ENCODE measurements at places on chromosomes 1 and 21.

- DNase-seq = no peak
Measured at GRCh38 chr1:219020386-219020785, 153.3 kb upstream of the LYPLAL1 start.

DNA sequence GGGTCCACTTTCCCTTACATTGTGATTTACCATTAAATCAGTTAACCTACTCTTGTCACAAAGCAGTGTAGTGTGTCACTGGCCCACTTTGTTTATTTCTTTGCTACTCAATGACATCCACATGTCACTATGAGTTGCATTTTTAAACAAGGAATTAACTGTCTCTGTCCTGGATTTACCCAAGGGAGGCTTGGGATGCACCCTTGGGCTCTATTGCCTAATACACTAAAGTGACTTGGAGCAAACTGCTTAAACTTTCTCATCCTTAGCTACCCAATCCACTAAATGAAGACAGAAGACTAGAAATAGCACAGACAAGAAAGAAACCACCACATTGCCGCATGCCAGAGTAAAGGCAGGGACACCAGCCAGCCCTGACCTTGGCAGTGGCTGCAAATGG is 136.2 kb upstream of the TIAM1 start:
- DNase-seq = no peak

DNA sequence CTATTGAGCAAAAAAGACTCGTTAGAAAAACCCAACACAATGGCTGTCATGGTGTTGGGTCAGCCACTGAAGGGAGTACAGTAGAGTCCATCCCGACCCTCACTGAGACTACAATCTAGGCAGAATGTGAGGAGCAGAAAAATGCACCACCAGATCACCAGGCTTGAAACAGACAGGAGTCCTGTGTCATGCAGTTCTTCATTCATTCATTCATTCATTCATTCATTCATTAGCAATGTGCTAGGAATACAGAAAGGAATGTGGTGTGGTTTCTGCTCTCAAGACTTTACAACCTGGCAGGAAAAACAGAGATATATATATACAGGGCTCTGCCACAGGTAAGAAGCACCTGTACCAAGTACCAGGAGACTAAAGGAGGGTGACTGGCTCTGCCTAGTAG is 392.3 kb downstream of the OMA1 start:
- DNase-seq = no peak

GRCh38 chr1:41864471-41865040 is 54.2 kb downstream of the HIVEP3 start:
- DNase-seq = no peak

DNA sequence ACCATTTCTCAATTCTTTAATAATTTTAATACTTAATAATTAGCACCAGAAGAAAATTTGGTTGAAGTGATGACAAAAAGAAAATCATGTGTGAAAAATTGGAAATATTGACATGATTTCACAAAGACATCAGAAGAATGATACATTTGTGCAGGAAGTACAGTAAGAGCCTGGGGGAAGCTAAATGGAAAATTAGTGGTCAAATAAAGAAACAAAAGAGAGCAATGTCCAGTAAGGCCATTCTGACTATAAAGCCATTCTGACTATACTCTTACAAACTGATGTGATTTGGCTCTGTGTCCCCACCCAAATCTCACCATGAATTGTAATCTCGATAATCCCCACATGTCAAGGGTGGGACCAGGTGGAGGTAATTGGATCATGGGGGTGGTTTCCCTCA is 48.6 kb upstream of the KCNE1 start:
- DNase-seq = no peak

- DNase-seq = no peak
Measured at GRCh38 chr21:37455504-37455911, 88.9 kb downstream of the DYRK1A start.

DNA sequence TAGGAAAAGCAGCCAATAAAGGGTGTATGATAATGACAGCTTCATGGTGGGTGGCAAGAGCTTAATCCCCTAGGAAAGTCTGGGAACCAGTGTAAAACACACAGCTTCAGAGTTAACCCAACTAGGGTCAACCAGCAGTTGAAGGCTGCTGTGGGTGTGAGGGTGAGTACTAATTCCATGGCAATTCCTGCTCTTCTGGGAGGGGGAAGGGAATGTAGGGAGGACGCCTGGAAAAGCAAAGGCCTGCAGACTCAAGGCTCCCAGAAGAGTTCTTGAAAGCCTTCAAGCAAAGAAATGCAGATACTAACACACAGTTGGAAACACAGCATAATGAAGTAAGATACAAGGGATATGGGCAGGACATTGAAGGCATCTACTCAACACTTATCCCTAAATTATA is 28.1 kb downstream of the TTLL7 start:
- no peak for DNase-seq

- peak; percentile 76 for DNase-seq
Measured at GRCh38 chr1:19037659-19038058, 81.2 kb upstream of the IFFO2 start.

- DNase-seq = peak; percentile 70
Measured at GRCh38 chr1:95854457-95854856, 620.4 kb downstream of the RWDD3 start.

DNA sequence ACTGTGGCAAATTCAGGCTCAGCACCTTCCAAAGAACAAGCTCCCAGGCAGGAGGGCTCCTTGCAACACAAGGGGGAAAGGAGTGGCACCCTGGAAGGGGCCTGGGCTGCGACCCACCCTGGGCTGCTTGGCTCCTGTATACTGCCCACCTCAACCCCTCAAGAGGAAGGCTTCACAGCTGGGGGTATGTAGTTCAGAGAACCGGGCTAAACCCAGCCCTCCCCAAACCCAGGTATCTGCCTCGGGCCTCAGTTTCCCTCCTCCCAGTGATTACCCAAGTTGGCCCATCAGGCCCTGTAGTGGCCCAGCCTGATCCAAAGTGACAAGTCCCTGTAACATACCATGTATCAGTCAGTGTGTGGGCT is 7.5 kb downstream of the TENT5B start:
- no peak for DNase-seq

DNA sequence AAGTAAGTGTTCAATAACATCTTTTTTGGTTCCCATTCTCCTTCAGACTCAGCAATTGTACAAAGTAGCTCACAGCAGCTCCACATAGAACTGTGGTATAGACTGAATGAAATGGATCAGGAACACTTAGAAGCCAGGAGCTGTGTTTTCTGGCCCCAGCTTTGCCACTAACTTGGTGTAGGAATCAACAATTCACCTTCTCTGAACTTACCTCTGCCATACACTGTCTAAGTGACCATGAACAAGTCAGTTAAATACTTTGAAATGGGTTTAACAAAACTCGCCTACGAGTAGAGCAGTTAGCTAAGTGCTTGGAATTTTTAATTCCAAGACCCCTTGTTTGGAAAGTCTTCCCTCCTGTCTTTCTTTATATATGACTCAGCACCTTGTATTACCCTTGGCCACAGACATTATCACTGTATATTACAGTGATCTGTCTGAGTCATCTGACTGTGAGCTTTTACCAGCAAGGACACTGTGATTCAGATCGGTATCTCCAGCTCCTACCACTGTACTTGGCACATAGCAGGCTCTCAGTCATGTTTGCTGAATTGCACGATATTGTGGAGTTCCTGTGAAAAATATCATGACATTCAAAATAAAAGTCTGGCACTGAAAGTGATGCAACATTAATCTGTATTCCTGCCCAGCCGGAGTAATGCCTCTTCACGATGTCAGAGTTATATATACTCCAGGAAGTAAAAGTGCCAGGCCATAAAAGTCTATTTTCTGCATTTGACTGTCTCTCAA is 101.7 kb upstream of the BEND5 start:
- no peak for DNase-seq

GRCh38 chr21:35400233-35400939 is 351.3 kb upstream of the RUNX1 start:
- DNase-seq = peak; percentile 15

GRCh38 chr1:192941722-192942411 is 117.3 kb downstream of the UCHL5 start:
- DNase-seq = no peak

DNA sequence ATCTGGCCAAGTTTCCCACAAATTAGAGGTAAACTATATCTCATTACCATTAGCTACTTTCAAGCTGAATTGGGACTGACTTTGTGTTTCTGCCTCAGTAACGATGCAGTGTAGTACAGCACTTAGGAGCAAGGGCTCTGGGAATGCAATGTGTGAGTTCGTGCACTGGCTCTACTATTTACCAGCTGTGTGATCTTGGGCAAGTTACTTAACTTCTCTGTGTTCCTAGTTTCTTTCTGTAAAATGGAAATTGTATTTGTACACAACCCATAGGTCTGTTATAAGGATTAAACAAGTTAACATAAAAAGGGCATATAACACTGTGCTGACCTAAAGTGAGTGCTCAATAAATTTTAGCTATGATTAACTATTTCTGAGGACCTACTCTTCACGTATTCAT is 65.0 kb upstream of the CSF1 start:
- DNase-seq = no peak

GRCh38 chr1:180594723-180595122 is 36.0 kb downstream of the OVAAL start:
- no peak for DNase-seq

GRCh38 chr21:41768437-41769042 is 1.7 kb upstream of the RIPK4 start:
- no peak for DNase-seq

GRCh38 chr1:156612666-156613065 is 6.5 kb upstream of the HAPLN2 start:
- DNase-seq = no peak

GRCh38 chr1:147630447-147630846 is 39.9 kb downstream of the ACP6 start:
- DNase-seq = no peak

GRCh38 chr1:52798331-52798730 is 44.2 kb upstream of the ZYG11A start:
- no peak for DNase-seq

GRCh38 chr1:63322944-63323864 is 837 bp downstream of the FOXD3 start:
- no peak for DNase-seq

- DNase-seq = no peak
Measured at GRCh38 chr1:90986953-90987352, 34.9 kb downstream of the ZNF644 start.

DNA sequence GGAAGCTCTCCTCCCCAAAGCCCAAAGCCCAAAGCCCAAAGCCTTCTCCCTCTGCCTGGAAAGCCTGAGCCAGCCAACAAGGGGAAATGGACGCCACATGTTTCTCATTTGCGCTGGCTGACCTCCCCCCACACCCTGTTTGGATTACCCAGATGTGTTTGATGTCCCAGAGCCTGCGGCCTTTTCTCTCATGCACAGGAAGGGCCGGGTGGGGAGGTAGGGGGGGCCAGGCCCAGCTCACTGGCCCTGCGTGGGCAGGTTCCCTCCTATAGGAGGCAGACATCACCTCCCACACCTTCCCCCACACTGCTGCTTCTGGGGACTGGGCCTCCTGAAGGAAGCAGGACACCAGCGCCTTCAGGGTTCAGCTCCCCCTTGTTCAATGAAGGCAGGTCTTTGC is 116.3 kb downstream of the NAV1 start:
- no peak for DNase-seq

- no peak for DNase-seq
Measured at GRCh38 chr1:211521102-211521815, 29.3 kb upstream of the RD3 start.

GRCh38 chr21:39016740-39017315 is 166.4 kb downstream of the PSMG1 start:
- no peak for DNase-seq

DNA sequence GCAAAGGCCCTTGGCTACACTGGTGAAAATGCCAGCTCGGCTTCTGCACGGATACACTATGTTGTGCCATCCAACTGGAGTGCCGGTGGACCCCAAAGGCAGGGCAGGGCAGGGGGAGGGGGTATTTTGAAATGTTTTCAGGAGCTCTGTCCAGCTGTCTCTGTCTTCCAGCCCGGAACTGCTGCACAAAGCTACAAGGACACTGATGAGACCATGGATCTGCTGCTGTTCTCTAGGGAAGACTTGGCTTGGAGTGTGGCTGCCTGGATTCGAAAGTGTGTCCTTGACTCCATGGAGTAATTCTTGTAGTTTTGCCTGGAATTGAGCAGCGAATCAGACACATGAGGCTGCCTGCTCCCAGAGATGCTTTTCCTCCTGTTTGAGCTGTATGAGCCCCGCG is 42.4 kb downstream of the TTC39A start:
- no peak for DNase-seq

GRCh38 chr1:184640505-184640904 is 114.2 kb downstream of the EDEM3 start:
- DNase-seq = peak; percentile 56

GRCh38 chr1:3134381-3135072 is 65.5 kb downstream of the PRDM16 start:
- no peak for DNase-seq

GRCh38 chr1:167447521-167448136 is 70.7 kb downstream of the CD247 start:
- DNase-seq = peak; percentile 84

- no peak for DNase-seq
Measured at GRCh38 chr1:162206300-162206699, 136.8 kb downstream of the NOS1AP start.

Measured in lower leg skin (tissue), 4 donors.